ENCODE measurements at places on chromosomes 3 and 15.

- DNase-seq: no peak
Measured at GRCh38 chr15:52233405-52233804, 42.2 kb upstream of the GNB5 start.

DNA sequence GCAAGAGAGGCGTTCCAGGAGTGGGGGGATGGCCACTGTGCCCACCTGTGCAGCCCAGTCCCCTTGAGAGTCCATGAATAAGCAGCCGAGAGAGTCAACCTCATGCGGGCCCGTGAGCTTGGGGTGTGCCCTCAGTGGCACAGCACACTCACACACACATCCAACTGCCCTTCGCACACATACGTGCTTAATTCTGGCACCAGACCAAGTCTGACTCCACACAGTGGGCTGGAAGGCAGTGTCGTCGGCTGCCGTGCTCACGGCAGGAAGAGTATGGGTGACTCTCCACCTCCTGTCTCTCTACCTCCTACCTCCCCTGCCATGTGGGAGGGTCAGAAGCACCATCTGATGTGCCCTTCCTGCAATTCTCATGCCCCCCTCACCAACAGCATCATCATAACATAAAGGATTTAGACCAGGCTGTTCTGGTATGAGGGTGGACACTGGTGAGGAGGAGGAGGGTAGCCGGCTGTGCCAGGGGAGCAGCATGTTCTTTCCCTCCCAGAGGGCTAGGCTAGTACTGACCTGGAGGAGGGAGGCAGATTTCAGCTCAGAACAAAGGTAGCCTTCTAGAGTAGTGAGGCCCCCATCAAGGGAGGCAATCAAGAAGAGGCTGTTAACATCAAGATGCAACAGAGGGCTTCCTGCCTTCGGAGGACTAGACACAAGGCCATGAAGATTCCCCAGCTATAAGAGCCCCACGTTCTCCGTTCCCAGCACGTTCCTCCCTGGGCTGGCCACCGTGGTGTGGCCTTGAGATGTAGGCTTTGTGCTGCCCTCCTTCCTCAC, 5.3 kb upstream of the STRA6 start:
- no peak for DNase-seq

DNA sequence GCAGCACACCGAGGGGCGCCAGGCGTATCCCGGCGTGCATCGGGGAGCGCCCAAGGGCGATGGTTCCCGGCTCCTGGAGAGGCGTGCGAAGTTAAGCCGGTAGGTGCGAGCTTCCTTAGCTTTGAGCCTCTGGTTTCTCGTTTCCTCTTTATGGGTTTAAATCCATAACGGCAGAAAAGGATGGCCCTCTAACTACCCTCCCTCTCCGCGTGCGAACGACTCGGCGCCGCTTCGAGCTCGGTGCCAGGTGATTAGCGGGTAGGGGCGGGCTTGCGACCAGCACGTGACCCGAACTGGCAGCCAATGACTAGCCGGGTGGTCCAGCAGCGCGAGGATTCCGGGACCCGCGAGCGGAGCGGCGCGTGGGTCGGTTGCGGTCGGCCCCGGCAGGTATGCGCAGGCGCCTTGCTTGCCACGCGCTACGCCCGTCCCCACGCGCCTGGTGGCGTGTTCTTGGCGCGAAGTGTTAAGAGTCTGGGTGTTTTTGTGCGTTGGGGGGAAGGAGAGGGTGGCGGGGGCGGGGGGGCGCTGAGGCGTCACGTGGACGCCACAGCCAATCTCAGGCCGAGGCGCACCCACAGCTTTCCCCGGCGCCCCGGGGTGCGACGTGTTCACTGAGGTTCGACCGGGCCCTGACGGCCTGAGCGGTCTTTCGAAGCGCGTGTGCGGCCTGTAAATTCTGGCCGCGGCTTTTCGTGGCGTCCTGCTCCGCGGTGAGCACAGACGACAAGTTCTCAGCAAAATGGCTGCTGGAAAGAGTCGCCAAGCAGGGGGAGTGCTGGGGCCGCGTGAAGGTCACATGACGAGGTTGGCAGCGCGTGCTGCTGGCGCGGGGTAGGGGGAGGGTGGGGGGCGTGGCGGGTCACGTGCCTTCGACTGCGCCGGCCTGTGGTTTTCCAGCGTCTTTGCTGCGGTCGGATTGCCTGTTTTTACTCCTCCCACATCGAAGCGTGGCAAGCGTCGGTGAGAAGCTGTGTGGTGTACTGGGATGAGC, 38.7 kb upstream of the MGA start:
- peak; percentile 77 for DNase-seq

DNA sequence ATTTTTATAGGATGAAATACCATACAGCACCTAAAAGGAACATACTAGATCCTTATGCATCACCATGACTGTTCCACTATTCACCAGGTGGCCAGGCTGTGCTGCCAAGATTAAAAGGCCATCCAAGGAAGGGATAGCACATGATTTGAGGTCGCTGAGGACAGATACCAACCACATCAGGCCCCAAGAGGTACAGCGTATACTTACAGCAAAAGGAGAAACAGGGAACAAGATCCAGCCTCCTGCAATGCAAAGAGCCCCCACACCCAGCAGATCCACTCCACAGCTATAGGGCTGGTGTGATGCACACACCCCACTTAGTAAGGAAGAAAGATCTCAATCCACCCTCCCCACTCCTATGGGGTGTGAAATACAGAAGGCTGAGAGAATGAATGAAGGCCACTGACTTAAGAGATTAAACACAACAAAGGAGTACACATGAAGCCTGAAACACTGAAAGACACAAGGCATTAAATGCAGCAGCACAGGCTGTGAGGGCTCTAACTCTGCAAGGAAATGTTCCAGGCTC, 32.0 kb upstream of the ZNF445 start:
- peak; percentile 10 for DNase-seq

GRCh38 chr3:68996356-68996995, 17.0 kb downstream of the EOGT start:
- DNase-seq: no peak

- DNase-seq: no peak
Measured at GRCh38 chr15:60731583-60732130, 252.7 kb upstream of the ICE2 start.

Data from fibroblast of the aortic adventitia (primary cell).